Naive thymus-derived CD8-positive, alpha-beta T cell (primary cell): ENCODE measurements at places on chromosomes 16 and 17.

- DNase-seq, result no peak
Observed at GRCh38 chr16:69438465-69438864, 14.0 kb downstream of the CYB5B start.

GRCh38 chr17:44976206-44976605, 8.1 kb upstream of the C1QL1 start:
- DNase-seq, result no peak

DNA sequence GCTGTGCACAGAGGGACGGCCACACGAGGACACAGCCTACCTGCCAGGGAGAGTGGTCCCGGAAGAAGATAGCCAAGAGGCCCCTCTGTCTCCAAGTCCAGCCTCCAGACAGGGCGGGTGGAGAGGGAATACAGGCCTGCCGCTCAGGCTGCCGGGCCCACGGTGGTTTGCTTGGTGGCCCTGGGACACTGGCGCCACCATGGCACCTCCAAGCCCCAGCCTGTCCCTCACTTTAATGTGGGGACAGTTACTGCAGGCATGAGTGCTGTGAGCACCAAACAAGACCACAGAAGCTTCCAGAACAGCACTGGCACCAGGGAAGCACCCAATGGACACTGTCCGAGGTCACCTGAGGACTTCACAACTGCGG, 22.0 kb upstream of the CHMP6 start:
- DNase-seq, result no peak

- DNase-seq, result no peak
Observed at GRCh38 chr17:74429604-74430384, 2.1 kb upstream of the GPRC5C start.

DNA sequence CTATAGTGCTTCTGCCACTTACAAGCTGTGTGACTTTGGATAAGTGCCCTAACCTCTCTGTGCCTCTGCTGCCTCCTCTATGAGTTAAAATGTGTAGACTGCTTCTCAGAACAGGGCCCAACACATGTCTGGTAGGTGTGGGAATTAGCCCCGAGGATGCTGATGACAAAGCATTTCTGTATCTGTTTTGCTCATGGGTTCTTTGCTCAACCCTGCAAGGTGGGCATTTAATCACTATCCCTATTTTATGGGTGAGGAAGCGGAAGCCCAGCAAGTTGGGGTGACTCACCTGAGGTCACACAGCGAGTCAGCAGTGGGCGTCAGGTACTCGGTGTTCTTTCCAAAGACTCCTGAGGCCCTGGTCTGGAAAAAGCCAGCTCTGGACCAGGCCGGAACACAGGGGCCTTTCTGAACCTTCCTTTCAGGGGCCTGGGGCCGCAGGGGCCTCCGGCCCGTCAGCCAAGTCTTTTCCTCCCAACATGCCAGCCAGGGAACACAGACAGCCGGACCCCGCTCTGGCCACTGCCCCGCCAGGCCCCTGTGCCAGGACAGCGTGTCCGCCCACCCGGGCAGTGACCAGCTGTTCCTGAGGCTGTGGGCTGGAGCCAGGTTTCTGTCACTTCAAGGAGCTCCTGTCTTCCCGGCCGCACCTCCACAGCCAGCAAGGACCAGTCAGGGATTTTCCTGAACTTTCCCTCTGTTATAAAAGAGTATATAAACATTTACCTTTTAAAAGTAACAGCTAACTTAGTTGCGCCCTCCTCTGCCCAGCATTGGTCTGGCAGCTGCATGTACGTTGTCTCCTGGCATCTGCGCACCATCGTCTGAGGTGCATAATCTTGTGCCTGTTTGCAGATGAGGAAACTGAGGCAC, 62.5 kb downstream of the SREBF1 start:
- no peak for DNase-seq

- DNase-seq, result no peak
Observed at GRCh38 chr17:2230877-2231276, 72.7 kb downstream of the SMG6 start.

- no peak for DNase-seq
Observed at GRCh38 chr17:82899941-82900340, 60.1 kb upstream of the ZNF750 start.

- DNase-seq, result no peak
Observed at GRCh38 chr17:44767493-44767892, 8.7 kb downstream of the ADAM11 start.

DNA sequence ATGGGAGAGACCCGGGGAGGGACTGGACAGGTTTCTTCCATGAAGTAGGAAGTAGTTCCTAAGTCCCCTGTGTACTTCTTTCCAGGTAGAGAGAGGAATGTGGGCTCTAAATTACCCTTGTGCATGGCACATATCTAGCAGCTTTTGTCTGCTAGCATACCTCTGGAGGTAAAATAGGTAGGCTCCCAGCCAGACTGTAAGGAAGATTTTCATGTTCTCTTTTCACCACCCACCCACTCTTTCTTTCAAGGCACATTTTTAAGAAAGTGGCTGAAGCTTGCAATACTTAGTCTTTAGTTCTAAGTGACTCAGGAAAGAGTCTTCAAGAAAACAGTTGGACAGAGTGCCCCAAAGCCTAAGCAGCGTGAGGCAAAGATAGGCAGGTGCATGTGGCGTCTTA, 9.2 kb downstream of the MINK1 start:
- DNase-seq, result no peak

DNA sequence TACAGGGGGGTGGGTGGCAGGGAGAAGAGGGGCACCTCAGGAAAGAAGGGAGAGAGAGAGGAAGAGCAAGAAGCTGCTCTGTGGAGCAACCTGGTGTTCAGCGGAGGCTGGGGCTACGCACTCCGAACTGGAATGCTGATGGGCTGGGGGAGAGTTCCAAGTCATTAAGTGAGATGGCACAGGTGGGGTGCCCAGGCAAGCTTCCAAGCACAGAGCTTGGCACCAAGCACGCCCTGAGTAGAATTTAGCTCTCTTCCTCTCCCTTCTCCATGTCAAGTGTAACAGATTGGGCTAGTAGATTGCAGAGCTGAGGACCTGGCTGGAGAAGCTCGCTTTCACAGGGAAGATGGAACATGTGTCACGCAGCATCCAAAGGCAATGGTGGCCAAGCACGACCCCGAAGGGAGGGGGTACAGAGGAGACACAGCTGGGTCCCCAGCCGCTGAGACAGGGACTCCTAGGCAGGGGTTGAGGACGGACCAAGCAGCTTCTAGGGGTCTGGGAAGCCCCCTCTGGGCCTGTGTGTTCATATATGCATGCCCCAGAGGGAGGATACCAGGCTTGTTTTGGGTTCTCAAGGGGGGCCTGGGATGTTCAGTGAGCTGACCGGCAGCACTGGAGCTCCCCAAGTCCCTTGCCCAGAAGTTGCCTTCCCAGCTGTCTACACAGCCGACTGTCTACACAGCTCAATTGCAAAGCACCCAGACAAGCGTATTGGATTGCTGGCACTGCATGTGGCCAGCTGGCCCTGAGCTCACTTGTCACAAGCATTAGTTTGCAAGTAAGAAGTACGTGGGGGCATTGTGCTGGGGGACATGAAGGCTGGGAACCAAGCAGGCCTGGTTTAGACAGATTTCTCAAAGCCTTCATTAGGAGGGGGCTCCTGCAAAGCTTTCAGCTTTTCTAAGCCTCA, 247.8 kb downstream of the ENGASE start:
- DNase-seq, result no peak
